Right forelimb (tissue), 1 donor: ENCODE measurements at places on chromosomes 3 and 15.

DNA sequence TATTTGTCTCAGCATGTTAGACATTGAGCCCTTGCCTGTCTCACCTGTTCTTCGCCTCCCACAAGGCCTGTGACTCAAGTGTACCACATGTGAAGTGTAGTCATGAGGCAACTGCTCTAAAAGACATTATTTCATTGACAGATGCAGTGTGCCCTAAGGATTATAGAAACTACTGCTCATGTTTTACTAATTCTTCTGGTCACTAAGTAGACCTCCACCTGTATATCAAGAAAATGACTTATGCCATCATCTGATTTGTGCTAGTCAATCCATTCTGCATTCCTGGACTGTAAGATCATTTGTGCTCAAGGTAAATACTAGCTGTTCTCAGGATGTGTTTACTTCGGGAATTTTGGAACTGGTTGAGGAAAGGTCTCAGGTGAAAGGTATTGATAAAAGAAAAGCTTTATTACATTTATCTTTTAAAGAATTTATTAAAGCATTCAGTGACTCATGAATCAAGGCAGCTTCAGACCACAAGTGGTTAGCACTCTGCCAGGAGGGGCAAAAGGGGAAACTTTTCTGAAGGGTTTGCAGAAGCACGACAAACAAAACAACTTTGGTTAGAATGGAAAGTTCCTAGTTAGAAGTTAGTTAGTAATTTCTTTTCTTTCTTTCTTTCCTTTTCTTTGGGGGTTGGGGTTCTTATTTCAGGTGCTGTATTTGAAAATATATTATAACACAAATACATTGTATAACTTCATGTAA, 465.3 kb upstream of the CBLB start:
- no peak for DNase-seq

DNA sequence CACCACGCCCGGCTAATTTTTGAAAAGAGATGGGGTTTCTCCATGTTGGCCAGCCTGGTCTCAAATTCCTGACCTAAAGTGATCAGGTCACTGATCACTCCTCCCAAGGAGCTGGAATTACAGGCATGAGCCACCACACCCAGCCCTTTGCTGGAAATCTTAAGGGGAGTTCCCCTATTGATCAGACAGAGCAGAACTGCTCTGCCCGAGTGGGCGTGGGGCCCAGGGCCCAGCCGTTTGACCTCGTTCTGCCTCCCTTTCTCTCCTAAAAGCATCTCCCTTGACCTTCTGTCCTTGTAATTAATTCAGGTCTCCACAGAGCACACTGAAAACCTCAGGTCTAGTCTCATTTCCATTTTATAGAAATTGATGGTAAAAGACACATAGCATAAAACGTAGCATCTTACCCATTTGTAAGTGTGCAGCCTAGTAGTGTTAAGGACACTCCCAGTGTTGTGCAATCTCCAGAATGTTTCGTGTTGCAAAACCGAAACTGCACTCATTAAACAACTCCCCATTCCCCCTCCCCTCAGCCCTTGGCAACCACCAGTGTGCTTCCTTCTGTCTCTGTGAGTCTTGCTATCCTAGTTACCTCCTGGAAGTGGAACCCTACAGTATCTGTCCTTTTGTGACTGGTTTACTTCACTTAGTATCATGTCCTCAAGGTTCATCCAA, 89.3 kb downstream of the SLCO3A1 start:
- no peak for DNase-seq

DNA sequence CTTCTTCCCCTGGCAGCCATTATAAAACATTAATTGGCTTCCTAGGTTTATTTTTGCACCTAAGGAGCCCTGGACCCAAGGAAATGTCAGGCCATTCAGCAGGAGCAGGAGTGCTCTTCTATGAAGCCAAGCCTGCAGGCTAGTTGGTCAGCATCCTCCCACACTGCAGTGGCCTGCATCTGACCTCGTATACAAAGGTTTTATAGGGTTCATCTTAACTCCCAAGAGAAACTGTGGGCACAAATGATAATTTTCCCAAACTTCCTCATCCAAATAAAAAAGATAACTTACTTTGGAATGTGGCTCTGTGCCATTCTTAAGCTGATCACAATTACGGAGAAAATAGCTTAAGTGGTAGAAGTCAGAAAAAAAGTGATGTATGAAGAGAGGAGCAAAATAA, 19.4 kb downstream of the PLSCR1 start:
- no peak for DNase-seq

DNA sequence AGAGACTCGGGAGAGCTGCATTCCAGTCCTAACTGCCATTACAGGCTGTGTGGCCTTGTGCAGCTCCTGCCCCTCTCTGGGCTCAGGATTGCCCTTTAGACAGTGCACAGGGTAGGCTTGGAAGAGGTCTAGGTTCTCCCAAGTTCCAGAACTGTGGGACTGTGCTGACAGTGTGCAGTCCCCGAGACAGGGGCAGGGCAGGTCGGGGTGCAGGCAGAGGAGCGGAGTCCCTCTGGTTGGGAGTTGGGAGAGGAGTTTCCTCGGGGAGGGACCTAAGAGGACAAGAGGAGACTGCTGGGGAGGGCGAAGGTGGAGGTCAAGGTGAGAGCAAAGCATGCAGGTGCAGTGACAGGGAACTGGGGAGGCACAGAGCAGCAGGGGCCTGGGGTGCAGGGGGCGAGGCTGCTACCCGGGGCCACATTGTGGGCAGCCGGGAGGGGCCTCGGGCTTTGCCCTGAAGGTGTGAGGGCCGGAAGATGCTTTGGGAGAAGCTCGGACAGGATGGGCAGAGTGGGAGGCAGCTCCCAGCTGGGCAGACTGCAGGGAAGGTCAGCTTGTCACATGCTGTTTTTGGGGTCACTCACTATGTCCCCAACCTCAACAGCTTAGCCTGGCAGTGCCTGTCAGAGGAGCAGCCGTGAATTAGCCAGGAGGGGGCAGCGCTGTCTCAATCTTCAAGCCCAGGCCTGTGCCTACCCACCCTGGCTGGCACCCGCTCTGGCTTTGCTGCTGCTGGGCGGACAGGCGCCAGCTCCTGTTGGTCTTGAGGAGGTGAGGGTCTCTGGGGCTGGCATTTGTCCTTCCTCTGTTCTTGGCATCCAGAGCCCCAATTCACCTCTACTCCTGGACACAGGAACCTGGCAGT, 15.4 kb upstream of the CSPG4 start:
- peak; percentile 73 for DNase-seq

GRCh38 chr15:69359722-69360121, 54.4 kb upstream of the KIF23 start:
- DNase-seq, result no peak
